Neural crest cell (in vitro differentiated cells): ENCODE measurements at places on chromosomes 4 and X.

- no peaks in the 10 kb centered on the region for H3K36me3 ChIP-seq
- no peak overlapping the region for H3K4me3 ChIP-seq
- H3K4me1 ChIP-seq, result peaks cover 6% of the 10 kb centered on the region
Observed at GRCh38 chr4:169017971-169018370, 7.9 kb upstream of the CBR4 start.

GRCh38 chr4:148065075-148065474 is 333.2 kb downstream of the ARHGAP10 start:
- no peak overlapping the region for H3K27ac ChIP-seq
- H3K36me3 ChIP-seq, result no peaks in the 10 kb centered on the region
- no peaks in the 10 kb centered on the region for H3K27me3 ChIP-seq
- DNase-seq, result no peak
- H3K4me1 ChIP-seq, result peaks cover 7% of the 10 kb centered on the region

DNA sequence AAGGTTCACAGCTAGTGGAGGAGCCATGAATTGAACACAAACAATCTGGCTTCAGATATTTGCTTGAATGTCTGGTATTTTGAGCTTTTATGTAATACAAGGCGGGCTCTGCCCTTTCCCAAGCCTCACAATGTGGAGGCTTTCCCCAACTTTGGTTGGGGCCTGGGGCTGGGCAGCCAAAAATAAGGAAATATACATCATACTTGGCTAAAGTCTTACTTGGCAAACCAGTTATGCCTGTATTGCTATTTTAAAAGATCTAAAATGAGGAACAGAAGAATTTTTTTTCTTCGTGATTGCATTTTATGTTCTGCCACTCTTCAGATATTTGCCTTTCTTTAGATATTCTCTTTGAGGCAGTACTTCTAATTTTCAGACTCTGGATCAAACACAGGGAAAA is 26.1 kb downstream of the ARFIP1 start:
- DNase-seq, result no peak
- peaks cover 4% of the 10 kb centered on the region for H3K4me1 ChIP-seq
- H3K27ac ChIP-seq, result no peak overlapping the region
- no peak overlapping the region for H3K4me3 ChIP-seq
- peaks cover 23% of the 10 kb centered on the region for H3K36me3 ChIP-seq

DNA sequence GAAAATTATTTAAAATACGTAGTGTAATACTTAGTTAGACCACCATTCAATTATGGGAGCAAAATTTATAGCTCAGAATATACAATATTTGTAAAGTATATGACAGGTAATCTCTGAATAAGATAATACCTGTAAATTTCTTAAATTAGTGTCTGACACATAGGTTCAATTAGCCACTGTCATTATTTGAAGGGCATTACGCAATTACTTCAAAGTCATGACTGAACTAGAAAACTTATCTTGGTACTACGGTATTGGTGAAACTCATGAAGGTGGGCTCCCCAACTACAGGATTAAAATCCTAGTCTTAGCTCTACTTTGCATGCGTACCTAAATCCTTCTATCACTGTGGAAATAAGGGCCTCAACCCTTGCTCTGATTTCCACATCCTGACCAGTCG is 860.7 kb downstream of the PCDH19 start:
- no peak overlapping the region for H3K27ac ChIP-seq
- DNase-seq, result no peak
- no peak overlapping the region for H3K4me3 ChIP-seq
- H3K36me3 ChIP-seq, result no peaks in the 10 kb centered on the region

DNA sequence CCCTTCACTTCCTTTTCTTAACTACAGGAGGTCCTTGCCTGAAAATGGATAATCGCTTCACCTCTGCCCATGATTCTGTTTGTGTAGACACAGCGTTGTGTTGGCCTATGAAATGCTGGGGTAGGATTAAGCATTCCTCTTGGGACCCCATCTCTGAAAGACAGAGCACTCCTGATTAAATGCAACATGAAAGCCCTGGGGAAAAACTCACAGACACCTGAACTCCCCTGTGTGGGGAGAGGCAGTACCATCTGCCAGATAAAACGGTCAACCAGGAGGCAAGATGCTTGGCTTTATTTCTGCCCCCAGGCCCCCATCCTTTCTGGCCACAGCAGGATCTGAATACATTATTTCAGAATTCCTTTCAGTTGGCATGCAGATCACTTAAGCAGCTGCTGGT is 1.9 kb downstream of the LGI2 start:
- H3K36me3 ChIP-seq, result no peaks in the 10 kb centered on the region
- peaks cover 17% of the 10 kb centered on the region for H3K4me1 ChIP-seq

DNA sequence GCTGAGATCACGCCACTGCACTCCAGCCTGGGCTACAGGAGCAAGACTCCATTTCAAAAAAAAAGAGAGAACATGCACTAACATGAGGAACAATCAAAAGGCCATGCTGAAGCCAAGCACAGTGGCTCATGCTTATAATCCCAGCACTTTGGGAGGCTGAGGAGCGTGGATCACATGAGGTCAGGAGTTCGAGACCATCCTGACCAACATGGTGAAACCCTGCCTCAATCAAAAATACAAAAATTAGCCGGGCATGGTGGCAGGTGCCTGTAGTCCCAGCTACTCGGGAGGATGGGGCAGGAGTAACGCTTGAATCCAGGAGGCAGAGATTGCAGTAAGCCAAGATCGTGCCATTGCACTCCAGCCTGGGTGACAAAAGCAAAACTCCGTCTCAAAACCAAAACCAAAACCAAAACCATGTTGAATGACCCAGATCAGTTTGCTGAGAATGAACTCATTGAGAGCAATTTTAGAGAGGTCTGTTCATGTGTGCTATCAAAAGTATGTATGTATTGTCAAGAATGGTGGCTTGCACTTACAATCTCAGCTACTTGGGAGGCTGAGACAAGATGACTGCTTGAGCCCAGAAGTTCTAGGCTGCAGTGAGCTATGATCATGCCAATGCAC is 44.8 kb downstream of the PDS5A start:
- H3K27me3 ChIP-seq, result no peaks in the 10 kb centered on the region
- H3K4me1 ChIP-seq, result peaks cover 30% of the 10 kb centered on the region
- no peak for DNase-seq
- H3K36me3 ChIP-seq, result peaks cover 3% of the 10 kb centered on the region
- H3K27ac ChIP-seq, result no peak overlapping the region
- no peak overlapping the region for H3K4me3 ChIP-seq

DNA sequence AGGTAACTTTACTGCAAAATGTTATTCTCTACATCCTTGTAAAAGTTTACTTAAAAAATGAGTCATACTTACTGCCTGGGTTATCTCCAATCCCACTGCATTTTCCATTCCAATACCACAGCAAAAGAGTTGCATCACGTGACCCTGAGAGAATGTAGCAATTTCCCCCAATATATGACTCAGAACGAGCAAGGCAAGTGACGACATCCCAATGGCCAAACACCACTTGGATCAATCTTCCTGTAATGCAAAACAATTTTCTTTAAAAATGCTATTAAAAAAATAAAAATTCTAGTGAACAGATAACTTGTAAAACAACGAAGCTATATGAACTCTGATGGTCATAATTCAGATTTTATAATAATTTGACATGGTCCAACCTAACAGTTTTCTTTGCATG is 224.3 kb downstream of the DCLK2 start:
- DNase-seq, result no peak
- no peaks in the 10 kb centered on the region for H3K4me1 ChIP-seq
- no peaks in the 10 kb centered on the region for H3K36me3 ChIP-seq

GRCh38 chrX:82676386-82676785 is 831.7 kb upstream of the POU3F4 start:
- no peaks in the 10 kb centered on the region for H3K4me1 ChIP-seq
- DNase-seq, result no peak
- no peaks in the 10 kb centered on the region for H3K27me3 ChIP-seq
- H3K36me3 ChIP-seq, result peaks cover 4% of the 10 kb centered on the region
- no peak overlapping the region for H3K4me3 ChIP-seq

DNA sequence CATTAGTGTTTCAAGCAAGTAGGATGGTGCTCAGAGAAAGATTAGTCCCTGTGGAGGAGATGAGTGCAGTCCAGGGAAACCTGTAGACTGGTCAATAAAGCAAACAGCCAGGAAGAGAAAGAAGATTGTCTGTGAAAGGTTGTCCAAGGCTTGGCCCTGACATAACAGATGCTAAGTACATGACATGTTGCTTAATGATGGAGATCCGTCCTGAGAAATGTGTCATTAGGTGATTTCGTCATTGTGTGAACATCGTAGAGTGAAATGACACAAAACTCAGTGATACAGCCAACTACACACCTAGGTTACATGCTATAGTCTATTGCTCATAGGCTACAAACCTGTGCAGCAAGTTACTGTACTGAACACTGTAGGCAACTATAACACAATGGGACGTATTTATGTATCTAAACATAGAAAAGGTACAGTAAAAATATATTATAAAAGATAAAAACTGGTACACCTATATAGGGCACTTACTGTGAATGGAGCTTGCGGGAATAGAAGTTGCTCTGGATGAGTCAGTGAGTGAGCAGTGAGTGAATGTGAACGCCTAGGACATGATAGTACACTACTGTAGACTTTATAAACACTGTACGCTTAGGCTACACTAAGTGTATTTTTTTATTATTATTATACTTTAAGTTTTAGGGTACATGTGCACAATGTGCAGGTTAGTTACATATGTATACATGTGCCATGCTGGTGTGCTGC is 9.0 kb upstream of the PRSS48 start:
- peaks cover 13% of the 10 kb centered on the region for H3K36me3 ChIP-seq
- no peak overlapping the region for H3K4me3 ChIP-seq
- DNase-seq, result no peak
- no peaks in the 10 kb centered on the region for H3K27me3 ChIP-seq

DNA sequence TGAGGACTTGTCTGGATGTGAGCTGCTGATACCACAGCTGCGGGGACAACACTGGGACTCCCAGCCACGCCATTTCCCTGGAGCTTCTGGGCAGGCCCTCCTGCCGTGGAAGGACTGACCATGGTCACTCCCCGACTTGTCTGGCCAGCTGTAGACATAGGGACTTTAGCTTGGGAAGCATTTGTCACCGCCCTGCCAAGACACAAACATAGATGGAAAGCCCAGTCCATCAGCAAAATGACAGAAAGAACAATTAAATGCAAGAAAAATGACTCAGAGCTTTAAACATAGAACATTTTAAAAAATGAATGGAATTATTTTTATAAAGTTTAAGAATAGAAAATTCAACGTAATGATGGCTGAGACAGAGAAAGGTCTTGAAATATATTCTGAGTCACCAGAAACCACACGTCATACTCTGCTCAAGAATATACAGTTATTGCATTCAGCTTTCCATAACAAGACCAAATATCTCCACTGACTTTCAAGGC is 107.6 kb upstream of the CBR4 start:
- no peaks in the 10 kb centered on the region for H3K27me3 ChIP-seq
- H3K4me3 ChIP-seq, result no peak overlapping the region
- H3K27ac ChIP-seq, result peak overlapping the region; percentile 8
- peaks cover 11% of the 10 kb centered on the region for H3K4me1 ChIP-seq
- H3K36me3 ChIP-seq, result peaks cover 14% of the 10 kb centered on the region

DNA sequence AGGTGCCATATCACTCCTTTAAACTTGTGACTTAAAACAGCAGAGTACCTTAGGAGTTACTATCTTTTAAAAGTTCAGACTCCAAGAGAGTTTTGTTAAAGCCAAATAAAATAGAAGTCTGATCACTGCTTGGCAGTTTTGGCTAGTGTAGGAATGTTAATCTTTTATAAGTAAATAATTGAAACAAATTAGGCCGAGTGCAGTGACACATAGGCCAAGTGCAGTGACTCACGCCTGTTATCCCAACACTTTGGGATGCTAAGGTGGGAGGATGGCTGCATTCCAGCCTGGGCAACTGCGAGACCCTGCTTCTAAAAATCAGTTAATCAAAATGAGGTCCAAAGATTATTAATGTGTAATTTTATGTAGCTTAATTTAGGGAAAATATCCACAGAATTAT is 37.2 kb downstream of the WDR44 start:
- H3K27me3 ChIP-seq, result no peaks in the 10 kb centered on the region
- no peak overlapping the region for H3K4me3 ChIP-seq
- no peak for DNase-seq
- no peaks in the 10 kb centered on the region for H3K4me1 ChIP-seq
- peaks cover 5% of the 10 kb centered on the region for H3K36me3 ChIP-seq

DNA sequence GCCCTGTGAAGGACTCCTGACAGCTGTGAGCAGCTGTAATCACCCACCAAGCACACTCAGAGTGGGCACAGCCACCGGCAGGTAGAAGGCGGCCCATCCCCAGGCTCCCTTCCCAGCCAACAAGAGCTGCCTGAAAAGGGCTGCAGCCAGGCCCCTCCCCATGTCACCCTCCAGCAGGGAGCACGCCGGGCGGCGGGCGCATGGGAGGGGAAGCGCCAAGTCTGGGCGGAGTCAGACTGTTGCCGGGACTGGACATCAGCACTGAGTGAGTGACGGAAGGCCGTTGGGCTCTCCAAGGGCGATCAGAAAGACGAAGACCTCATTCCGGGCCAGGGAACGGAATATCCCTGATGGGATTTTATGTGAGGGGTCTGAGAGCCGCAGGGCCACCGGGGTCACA is 82.1 kb downstream of the PPP2R2C start:
- no peak overlapping the region for H3K27ac ChIP-seq
- H3K4me3 ChIP-seq, result no peak overlapping the region
- no peak for DNase-seq
- no peaks in the 10 kb centered on the region for H3K36me3 ChIP-seq

DNA sequence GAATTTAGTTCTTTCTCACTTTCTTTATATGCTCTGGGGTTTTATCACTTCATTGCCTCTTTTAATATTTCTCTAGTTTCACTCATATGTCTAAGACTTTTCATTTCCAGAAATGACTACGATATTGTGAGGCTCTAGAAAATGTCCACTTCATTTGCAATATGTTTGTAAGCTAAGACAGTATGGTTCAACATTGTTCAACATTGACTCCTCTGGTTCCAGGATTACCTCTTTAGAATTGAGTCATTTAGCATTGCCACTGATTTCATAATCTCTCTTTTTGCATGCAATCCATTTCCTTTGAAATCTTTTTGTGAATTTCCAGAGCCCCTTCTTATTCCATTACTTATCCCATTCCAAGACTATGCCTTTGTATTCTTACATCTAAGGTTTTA is 32.3 kb downstream of the BBS12 start:
- H3K27me3 ChIP-seq, result no peaks in the 10 kb centered on the region
- no peak overlapping the region for H3K27ac ChIP-seq
- no peak overlapping the region for H3K4me3 ChIP-seq
- no peaks in the 10 kb centered on the region for H3K4me1 ChIP-seq
- DNase-seq, result no peak
- no peaks in the 10 kb centered on the region for H3K36me3 ChIP-seq

DNA sequence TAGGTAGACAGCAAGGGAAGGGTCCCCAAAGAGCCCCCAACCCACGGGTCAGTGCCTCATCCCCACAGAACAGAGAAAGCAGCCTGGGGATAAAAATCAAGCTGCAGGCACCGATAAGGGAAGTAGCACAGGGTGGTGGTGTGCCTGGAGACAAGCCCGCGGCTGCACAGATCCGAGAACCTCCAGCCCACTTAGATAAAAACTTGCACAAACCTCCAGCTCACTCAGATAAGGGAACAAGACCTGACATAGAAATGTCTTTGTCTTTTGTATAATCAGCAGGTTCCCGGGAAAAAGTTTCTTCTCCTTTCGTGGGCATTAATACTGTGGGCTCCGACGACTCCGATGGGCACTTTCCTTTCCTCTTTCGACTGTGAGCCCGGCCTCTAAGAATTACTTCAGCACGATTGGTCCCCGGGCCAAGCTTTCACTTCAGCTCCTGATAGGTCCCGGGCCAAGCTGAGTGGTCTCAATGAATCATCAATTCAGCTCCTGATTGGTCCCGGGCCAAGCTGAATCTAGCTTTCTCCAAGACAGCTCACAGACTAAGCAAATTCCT is 32.4 kb downstream of the PRDX4 start:
- H3K4me3 ChIP-seq, result no peak overlapping the region
- no peaks in the 10 kb centered on the region for H3K27me3 ChIP-seq
- peaks cover 10% of the 10 kb centered on the region for H3K36me3 ChIP-seq
- H3K27ac ChIP-seq, result peak overlapping the region; percentile 58
